ENCODE measurements at places on chromosomes 3 and 15.

DNA sequence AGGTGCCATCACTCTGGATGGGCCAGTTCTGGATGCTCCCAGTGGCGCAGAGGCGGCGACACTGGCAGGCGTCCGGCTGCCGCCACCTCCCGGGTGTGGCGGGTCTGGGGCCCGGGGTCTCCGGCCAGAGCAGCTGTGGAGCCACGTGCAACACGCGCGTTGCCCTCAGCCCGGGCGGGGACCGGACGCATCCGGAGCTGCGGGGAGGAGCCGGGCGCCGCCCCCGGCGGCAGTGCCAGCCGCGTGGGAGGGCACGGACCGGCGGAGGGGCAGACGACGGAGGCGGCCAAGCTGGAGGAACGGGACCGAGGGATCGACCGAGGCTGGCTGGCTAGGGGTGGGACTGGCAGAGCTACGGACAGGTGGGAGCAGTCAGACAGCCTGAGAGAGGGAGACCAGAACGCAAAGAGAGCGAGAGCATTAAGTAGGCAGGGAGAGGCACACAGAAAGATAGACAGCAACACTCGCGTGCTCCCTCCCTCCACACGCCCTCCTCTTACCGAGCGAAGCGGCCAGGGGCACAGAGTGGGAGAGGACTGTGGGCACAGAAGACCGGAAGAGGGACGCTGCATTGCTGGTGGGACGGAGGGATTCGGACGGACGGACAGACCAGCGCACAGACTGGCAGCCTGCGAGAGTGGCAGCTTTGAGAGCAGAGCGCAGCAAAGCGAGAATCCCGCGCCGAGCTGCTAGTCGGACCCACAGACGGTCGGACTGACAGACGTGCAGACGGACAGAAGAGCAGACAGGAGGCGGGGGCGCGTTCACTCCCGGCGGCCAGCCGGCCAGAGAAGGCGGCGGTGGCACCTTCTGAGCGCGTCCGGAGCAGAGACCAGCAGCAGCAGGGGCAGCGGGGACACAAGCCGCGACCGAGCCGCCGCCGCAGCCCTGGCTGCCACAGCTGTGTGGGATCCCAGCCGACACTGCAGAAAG is at the start of gene ARPP21:
TSS of gene ARPP21 (plus strand) at position 272 of the 933 bp plus-strand sequence. CDS start 42,227 bp downstream, outside the sequence.
- DNase-seq: no peak

GRCh38 chr15:97490429-97490828 is 470.1 kb upstream of the ARRDC4 start:
- no peak for DNase-seq

DNA sequence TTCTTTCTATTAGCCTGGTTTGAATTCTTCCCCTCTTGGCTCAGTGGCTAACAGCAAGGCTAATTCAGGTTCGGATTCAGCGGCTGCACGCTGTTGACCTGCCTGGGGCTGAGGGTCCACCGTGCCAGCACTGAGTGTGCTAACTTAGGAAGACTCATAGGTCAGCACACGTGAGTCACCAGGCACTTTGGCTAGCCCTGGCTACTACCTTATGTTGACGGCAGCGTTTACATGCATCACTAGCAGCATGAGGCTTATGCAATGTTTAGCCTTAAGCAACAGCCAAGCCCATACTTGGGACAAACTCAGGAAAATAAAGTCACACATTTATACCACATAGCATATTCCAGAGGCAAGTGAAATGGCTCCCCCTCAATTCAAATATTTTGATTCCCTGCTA is 137.7 kb downstream of the RAB11A start:
- DNase-seq: no peak

DNA sequence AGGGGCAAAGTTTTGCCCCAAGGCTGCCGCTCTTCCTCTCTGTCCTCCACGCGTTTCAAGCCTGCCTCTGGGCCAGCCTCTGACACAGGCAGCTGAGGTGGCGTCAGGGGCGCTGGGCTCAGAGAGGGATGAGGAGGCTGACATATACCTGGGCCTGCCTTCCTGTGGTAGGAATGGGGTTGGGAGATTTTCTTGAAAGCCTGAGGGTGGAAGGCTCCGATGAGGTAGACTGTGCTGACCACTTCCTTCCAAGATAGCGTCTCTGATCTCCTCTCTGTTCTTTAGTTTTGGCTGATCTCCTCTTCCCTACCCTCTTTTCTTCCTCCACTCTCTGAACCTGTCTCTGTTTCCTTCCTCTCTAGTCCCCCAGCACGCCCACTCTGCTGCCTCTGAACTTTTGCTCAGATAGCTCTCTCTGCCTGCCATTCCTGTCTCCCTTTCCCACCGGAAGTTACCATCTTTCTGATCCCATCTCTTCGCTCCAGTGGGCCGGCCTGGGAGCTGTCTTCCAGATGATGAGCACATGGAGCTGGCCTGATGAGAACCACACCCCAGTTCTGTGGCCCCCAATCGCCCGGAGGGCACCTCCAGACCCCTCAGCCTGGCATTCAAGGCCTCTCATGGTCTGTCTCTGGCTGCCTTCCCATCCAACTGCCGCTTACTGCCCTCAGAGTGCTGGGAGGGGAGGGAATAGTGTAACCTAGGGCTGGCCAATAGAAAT is 32.5 kb upstream of the LCTL start:
- DNase-seq: no peak

GRCh38 chr3:135138776-135139175 is 343.7 kb downstream of the EPHB1 start:
- no peak for DNase-seq

- DNase-seq: no peak
These were observed 20.6 kb downstream of the LOXL1 start for GRCh38 chr15:73946795-73947370.

DNA sequence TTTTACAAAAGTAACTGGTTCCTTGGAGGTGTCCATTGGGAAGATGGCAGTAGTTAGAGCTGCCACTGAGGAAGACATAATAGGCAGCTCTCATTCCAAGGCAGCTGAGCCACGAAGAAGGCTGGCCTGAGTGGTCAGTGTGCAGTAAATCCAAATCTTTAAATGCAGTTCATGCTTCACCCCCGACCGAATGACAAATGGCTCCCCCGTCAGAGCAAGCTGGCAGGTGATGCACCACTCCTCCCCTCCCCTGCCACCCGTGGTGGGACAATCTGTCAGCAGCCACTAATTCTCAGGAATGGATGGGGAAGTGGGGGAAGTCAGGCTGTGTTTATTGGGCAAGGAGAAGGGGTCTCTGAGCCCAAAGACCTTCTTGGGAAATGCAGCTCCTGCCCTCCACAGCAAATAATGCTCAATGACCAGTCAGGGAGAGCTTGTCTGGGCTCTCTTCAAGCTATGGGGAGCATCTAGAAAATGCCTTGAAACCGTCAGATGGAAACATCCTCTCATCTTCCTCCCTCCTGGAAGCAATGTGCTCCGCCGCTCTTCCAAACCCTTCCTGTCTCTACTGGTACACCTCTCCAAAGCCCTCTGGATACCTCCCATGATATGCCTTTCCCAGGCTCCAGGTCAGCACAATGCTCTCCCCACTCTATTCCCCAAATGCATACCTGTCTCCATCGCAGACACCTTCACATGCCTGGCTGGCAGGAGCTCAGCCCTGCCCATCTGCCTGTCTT is 65.4 kb downstream of the LIPC start:
- no peak for DNase-seq

- no peak for DNase-seq
These were observed 380.0 kb downstream of the PDCD6IP start for GRCh38 chr3:34178415-34178814.

- DNase-seq: no peak
These were observed 9.9 kb upstream of the RBSN start for GRCh38 chr3:15108869-15109268.

- DNase-seq: no peak
These were observed 117.5 kb upstream of the ARHGEF3 start for GRCh38 chr3:56919137-56919796.

DNA sequence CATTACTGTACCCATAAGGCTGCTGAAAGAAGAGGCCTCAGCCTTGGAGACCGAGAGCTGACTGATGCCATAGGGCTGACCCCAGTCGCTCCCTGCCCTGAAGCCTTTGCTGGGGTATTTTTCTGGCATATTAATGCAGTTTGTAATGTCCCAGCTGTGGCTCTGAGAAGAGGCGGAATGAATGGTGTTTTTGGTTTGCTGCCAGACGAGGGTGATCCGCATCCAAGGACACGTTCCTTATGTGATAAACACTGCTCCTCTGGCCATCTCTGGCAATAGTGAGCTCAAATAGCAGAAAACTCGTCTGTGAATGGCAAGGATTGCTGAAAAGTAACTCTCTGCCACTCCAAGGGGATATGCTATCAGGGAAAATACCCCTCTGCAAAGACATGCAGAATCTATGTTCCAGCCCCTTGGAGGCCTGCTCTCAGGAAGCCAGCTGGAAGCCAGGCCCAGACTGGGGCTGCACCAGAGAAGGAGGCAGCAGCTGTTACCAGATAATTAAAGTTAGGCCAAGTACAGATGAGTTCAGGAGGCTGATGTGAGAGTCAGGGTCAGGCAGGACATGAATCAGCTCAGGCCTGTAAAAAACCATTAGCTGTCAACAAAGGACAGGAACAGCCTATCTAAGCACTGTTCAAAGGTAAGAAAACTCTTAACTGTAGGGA is 28.9 kb upstream of the KLHL6 start:
- no peak for DNase-seq

DNA sequence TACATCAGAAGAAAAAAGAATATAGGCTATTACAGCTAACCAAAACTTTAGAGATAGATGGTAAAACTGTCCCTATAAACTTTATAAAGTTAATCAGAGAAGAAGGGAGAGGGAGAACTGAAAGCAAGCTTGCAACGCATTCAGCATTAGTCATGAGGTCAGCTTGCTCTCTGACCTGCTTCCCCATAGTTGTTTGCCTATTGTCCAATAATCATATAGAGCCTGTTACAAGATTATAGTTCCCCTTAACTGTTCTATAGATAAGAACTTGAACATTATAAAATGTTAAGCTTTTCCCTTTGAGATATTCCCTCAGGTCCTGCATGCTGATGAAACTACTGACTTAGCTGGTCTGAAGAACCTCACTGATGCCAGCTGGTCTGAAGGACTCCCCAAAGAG is 74.5 kb downstream of the CPNE4 start:
- DNase-seq: no peak

- no peak for DNase-seq
These were observed 17.0 kb downstream of the CA12 start for GRCh38 chr15:63364399-63365272.

DNA sequence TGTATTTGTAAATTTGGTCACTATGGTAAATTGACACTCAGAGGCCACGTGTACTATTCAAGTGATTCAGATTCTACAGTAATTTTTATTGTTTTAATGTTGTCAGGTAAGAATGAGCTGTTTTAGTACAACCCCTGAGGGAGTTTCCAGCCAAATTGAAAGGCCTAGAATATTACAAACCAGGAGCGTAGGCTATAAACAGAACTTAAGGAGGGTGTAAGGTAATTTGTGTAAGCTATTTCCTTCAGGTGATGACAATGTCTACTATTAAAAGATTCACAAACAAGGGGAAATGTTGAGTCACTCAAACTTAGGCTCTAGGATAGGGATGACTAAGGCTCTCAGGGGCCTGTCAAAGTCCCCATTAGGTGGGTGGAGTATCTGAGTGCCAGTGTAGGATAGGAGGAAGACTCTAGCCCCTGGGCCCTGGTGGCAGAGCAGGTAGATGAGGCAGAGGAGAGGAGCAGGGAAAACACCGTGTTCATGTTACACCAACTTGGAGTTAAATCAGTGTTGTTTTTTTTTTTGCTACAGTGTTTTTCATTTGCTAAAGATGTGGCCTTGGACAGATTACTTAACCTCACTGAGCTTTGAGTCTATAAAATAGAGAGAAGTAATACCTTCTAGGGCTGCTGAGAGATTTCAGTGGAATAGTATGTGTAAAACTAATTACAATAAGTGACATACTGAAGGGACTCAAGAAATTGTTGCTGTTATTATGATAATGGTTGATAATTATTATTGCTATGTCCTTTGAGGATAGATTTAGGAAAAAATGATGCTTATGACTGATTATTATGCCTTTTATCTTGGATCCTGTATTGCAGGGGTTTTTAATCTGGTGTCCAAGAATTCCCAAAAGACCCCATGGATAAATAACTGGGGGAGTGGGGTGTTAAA is 10.3 kb downstream of the TM4SF1 start:
- DNase-seq: no peak
